ENCODE measurements at places on chromosomes 12 and 14. TPM values are rescaled to one million over a fixed set of nuclear protein-coding genes. Genes with fewer than 3 reads are reported as not detected.

Gene CPNE6
- total RNA-seq, result not detected

Gene GALNT9
- 4.8 TPM for total RNA-seq

Gene SMOC1
- total RNA-seq, result 1.5 TPM

Gene CDKN3
- 10.3 TPM for total RNA-seq

Gene SERPINA5
- total RNA-seq, result 0.16 TPM

Gene JPH4
- total RNA-seq, result 7.3 TPM

Gene OR10A7
- not detected for total RNA-seq

Gene CCDC175
- total RNA-seq, result 0.16 TPM

Gene TEX22
- total RNA-seq, result 4.5 TPM
